T-helper 1 cell treated with Interleukin-12 subunit alpha and Interleukin-12 subunit beta and Interleukin-4 antibody, amounts not matched to agents 30 ng/mL and 1 ng/mL, for 36 hours (primary cell): ENCODE measurements at places on chromosomes 7 and 10. TPM values are rescaled to one million over a fixed set of nuclear protein-coding genes. Genes with fewer than 3 reads are reported as not detected.

PNLIPRP1 gene
- not detected in 2 replicates for total RNA-seq

EGFR gene
- not detected in 2 replicates for total RNA-seq

MRPL43 gene
- total RNA-seq: 46.6 and 50.6 TPM in 2 replicates

COL26A1 gene
- not detected in 2 replicates for total RNA-seq

CELF2 gene
- 155 and 162 TPM in 2 replicates for total RNA-seq

ABLIM1 gene
- total RNA-seq: 68.3 and 78.1 TPM in 2 replicates

DYDC2 gene
- not detected in 2 replicates for total RNA-seq

TNS3 gene
- total RNA-seq: 0.51 and 0.63 TPM in 2 replicates

OPN1SW gene
- total RNA-seq: not detected in 2 replicates
